NCI-H82 (cell line): ENCODE measurements at places on chromosomes 6 and 20.

DNA sequence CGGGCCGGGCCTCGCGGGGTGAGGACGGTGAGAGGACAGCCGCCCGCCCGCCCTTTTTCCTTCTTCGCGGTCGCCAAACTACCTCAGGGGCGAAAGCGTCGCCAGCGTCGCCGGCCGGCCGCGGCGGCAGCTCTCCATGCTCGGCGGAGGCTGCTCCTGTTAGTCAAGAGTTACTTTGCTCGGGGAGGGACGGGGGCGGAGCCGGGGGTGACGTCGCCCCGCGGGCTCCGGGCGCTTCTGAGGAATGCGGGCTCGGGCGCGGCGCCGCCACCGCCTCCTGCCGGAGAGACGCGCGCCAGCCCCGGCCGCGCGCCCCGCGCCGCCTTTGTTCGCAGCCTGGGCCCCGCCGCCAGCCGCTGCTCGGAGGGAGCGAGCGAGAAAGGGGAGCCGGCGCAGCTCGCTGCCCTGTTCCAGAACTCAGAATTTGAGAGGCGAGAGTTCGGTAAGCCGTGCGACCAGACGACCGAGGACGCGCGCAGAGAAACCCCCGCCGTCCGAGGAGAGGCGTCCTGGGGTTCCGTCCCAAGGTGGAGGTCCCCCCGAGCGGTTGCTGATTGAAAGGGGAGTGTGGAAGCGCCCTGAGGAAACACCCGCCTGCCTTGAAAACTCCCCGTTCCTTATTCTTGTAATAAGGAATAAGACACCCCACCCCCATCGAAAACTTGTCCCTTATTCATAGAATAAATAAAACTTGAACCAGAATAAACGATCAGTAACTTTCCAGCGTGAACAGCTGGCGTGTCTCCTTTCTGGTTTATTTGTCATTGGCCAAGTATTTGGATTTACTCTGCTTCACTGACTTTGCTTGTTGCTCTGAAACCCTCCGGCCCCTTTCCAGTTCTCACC, at the start of gene PTPRK:
PTPRK (minus strand) TSS at position 164 of the 846 bp plus-strand sequence. CDS start 241 bp downstream, outside the sequence.
- DNase-seq, result peak; percentile 91

DNA sequence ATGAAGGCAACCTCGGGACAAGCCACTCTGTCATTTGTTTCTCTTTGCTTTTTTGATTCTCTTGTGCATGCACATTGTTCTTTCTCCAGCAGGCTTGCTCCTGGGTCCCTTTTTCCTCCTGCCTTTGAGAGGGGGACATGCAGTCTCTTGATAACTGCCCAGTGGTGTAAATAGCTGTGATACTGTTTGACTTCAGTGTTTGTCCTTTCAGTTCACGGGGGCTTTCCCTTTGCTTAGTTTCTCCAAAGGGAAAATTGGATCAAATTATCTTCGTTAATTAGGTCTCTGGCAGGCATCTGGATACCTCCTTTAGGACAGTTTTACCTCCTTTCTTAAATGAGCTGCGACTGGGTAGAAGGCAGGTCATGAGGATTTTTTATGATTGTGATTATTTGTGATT, 41.5 kb downstream of the RALGAPB start:
- peak; percentile 37 for DNase-seq

- DNase-seq, result no peak
Observed at GRCh38 chr20:6057691-6058090, 3.8 kb upstream of the LRRN4 start.

DNA sequence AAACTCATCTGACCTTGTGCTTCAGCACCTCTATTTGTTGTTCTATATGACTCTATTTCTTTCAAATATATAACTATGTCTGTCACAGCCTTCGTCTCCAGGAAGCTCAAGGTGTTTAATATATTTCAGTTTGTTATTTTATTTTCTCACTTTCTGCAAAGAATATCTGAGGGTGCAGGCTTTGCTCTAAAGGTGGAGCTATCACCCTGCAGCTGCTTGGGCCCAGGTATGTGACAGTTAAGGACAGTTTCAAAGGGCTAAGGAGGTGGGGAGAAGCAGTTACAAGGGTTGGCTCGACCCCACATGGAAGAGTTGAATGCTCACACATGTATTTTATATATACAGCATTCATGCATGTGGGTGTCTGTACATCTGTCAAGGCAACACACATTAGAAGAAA, 405.6 kb downstream of the BTBD9 start:
- no peak for DNase-seq

DNA sequence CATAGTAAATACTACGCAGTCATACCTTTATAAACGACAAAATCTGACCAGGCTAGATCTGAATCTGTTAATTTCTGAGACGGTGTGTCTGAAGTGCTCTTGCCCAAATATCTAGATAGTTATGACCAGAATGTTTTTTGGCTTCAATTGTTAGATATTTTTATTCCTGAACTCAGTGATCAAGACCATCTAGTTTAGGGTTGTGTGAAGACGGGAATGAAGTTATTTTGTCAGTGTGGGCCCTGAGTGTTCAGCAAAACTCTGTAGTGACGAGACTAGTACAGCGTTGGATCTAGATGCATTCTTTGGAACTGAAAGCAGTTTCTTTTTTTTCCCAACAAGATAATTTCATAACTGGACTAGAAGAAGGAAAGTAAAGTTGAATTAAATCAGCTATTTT, 3.1 kb downstream of the STXBP5 start:
- DNase-seq, result no peak

DNA sequence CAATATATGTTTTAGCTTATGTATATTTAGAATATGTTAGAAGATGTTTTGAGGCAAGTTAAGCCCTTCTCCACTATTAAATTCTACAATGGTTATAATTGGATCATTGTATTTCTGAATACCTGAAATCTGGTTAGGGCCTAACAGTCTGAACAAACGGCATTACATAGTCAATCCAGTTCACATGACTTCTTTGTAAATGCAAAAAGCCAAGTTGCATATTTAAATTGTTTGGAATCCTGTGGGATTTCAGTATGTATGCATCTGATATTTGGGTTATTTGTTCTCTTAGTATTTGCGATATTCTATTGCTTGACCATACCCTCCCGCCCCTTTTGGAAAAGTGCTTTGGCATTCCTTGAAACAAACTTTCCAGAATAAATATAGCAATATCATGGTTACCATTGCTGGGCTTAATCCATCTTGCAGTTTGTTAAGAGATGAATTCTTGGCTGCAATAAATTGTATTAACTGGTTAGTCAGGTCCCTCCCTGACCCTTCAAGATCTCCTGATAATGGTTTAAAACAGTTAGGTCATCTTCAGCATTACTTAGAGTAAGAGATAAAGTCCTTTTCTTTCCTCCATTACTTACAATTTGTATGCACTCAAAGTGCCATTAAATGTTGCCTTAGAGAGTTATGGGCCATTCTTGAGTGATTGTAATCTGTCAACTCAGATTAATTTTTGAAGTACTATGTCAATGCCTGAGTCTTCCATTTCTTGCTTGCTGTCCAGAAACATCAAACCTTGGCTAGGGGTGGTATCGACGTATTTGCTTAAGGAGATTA, 36.5 kb downstream of the LRRC1 start:
- DNase-seq, result peak; percentile 75

DNA sequence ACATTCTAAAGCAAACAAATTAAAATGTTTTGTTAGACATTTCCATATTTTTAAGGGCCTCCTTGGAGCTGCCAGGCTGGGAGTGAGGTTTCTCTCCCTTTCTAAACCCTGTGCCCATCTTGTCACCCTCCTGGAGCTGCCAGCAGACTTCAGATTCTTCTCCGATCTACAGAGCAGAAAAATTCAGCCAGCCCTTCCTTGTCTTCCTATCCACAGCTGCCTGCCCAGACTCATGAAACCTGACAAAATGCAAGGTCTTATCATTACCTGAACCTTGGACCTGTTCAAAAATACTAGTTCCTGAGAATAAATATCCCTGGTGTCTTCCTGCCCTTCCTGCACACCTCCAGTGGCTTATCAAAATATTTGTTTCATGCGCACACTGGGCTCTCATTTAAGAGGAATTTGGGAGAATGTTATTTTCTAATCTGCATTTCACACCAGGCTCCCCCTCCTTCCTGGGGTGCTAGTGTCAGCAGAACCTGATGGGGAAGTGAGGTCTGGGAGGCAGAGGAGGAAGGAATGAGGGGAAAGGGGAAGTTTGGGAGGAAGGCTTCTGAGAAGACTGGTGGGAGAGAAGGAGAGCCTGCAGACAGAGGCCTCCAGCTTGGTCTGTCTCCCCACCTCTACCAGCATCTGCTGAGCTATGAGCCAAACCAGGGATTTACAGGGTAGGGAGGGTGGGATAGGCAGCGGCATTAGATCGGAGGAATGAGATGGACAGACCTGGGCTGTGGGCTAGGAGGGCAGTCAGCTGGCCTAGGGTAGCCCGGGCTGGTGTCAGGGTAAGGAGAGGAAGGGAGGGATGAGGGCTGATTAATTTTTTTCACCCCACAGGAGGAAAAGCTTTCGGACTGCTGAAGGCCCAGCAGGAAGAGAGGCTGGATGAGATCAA, at the start of gene AIF1:
AIF1 (plus strand) TSS at position 551 of the 895 bp plus-strand sequence; CDS start at position 647, 96 bp downstream.
- DNase-seq, result no peak

- no peak for DNase-seq
Observed at GRCh38 chr20:35918021-35918420, 36.3 kb downstream of the SCAND1 start.

DNA sequence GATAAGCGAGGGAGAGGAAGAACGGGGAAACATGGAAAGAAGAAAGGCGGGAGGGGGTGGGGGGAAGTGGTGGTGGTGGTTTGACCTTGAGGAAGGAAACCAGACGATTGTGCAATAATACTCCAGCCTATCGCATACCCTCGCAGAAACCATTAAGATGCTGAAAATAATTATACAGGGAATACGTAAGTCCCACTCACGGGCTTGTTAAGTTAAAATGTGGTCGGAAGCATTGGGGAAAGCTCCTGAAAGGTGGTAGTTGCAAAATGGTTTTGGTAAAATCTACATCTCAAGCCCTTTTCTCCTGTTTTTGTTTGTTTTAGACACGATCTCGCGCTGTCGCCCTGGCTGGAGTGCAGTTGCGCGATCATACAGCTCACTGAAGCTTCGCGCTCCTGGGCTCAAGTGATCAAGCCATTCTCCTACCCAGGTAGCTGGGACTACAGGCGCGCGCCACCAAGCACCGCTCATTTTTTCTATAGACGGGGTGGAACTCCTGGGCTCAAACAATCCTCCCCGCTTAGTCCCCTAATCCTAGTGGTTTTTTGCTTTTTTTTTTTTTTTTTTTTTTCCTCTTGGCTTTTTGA, 128.9 kb upstream of the ZNF184 start:
- DNase-seq, result no peak

DNA sequence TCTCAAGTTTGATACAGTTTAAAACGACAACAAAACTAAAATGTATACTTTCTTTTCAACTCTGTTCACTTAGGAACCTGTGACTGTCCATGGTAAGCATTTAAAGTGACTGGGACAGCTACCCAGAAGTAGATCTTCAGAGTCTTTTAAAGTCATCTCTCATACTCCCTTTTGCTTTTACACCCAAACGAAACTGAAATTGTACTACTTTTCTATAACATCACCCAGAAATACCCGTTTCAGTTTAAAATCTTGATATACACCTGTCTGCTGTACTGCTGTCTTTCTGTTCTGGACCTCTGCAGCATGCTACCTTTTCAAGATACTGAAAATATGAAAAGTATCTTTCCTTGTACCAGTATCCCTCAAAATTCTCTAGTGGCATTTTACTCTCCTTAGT, 170.4 kb upstream of the THEMIS start:
- DNase-seq, result no peak

DNA sequence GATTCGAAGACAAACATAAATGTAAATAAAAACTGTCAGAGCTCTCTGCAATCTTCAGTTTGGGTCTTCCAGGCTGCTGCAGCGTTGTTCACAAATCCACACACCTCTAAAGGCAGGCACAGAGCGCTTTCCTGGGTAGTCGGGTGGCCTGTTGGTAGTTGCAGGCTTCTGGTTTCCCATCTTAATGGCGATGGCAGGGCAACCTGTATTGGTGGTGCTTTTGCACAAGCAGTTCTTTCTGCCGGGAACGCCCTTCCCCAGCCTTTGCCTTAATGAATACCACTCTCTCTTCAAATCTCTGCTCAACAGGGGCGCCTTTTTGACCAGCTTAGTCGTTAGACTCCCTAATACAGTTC, 723 bp upstream of the IFT52 start:
- peak; percentile 68 for DNase-seq

DNA sequence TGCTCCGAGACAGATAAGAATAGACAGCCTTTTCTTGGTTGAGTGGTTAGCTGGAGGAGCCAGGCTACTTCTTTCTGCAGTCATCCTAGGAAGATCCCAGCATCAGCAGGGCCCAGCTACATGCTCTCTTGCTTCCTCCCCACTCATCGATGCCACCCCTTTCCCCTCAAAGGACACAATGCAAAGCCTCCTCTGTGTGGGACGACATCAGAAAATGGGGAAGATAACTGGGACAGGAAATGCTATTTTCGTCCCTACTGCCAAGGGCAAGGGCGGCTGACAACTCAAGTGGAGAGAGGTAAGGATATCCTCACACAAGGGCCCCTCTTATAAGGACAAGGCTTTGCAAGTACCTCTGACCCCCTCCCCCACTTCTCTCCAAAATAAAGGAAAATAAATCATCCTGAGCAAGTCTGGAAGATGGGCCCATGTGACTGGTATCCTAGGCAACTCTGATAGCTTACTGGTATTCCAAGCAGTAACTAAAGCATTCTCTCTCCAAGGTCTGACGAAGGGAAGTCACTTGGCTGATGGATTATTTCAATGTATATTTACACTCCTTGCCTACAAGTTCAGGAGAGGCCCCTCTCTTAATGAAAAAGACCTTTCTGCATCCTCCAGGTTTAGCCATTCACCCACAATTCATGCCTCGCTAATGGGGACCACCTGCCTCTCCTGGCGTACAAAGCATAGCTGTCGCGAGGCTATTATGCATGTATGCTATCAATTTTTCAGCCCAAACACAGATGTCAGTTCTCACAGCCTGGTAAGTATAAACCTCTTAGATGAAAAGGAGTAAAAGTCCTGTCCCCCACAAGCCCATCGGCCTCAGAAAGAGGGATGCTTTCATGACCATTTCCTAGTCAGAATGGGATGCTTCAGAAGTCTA, 11.3 kb downstream of the ELMO2 start:
- no peak for DNase-seq

- DNase-seq, result peak; percentile 98
Observed at GRCh38 chr20:11890331-11891076, 27.2 kb upstream of the BTBD3 start.

- no peak for DNase-seq
Observed at GRCh38 chr6:164322533-164322932, 908.0 kb downstream of the QKI start.

- DNase-seq, result no peak
Observed at GRCh38 chr6:164072240-164072666, 657.7 kb downstream of the QKI start.

DNA sequence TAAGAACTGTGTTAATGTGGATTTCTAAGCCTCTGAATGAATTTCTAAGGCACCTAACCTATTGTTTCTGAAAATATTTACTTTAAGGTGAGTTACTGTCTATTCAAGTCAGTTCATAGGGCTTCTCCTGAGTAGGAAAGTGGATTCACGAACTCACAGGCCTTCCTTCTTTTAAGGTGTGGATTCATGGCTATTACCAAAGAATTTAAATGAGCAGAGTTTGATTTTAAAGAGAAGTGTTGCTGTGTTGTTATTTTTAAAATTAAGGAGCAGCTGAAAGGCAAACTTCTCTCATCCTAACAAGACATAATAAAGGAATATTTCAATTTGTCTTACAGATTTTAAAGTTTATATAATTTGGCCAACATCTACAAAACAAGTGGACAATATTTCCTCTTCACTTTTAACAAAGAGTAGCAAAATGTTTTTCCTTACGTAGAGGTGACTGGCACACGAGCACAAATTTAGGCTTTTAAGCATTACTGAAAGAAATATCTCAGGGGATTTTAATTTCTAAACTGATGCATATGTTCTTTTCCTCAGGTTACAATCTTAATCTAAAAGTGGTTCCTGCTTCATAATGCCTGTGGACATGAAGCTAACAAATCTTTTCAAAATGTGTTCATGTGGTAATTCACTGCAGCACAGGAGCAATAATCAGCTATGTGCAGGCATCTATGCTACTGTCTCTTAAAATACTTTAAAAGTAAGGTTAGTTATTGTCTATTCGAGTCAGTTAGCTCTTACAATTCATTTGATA, 602 bp upstream of the TSPYL4 start:
- no peak for DNase-seq
